Activated CD4-positive, alpha-beta T cell treated with anti-CD3 and anti-CD28 coated beads, Interleukin-2, Interleukin-4, amounts not matched to agents 100 ng/mL and 50 ng/mL, durations not matched to agents 16 hours and 8 hours (primary cell): ENCODE measurements at places on chromosomes 16 and 17.
A peak's percentile ranks its signal among the peaks of the same experiment; 100 is the strongest.

- no peak for DNase-seq
Measured at GRCh38 chr16:89159066-89159849, 12.3 kb upstream of the CDH15 start.

DNA sequence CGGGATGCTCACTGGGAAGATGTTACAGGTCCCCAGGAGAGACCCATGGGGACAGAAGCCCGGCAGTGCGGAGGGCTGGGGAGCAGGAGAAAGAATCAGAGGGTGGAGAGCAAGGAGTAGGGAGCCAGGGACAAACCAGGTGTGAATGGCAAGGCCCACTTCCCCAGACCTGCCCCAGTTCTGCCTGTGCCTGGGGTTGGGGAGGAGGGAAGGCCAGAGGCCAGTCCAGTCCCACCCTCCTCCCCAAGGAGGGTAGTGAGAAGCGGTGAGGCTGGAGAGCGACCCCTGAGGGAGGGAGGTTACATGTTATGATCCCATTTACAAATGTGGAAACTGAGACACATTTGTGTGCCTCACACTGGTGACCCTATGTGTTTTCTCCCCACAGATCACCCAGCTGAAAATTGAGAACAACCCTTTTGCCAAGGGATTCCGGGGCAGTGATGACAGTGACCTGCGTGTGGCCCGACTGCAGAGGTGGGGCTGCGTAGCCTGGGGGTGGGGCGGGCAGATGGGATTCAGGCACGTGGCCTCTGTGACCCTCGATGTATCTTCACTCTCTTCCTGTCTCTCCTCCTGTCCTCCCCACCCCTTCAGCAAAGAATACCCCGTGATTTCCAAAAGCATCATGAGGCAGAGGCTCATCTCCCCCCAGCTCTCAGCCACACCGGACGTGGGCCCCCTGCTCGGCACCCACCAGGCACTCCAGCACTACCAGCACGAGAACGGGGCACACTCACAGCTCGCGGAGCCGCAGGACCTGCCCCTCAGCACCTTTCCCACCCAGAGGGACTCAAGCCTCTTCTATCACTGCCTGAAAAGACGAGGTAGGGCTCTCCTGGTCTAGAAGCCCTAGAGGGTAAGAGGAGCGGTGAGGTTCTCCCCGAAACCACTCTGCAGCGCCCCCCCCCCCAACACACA lies 27.5 kb downstream of the TBX4 start:
- DNase-seq, result no peak

GRCh38 chr16:79316004-79316458 lies 284.5 kb downstream of the MAF start:
- DNase-seq, result peak; percentile 95

DNA sequence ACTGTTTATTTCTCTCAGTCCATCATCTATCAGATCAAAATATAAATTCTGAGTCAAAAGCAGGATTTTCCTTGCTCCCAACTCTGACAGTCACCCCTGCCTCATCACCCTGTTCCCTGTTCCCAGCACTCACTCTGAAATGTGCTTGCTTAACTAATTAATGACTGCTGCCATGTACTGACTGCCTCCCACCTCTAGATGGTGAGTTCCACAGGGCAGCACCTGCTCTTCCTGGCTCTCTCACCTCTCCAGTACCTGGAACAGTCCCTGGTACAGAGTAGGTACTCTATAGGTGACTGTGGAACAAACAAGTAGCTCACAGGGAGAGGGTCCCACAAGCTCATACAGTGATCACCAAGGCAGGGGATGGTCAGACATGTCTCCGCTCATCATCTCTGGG lies 114.3 kb upstream of the C16orf82 start:
- DNase-seq, result no peak

GRCh38 chr16:72939247-72939646 lies 108.7 kb downstream of the ZFHX3 start:
- no peak for DNase-seq

DNA sequence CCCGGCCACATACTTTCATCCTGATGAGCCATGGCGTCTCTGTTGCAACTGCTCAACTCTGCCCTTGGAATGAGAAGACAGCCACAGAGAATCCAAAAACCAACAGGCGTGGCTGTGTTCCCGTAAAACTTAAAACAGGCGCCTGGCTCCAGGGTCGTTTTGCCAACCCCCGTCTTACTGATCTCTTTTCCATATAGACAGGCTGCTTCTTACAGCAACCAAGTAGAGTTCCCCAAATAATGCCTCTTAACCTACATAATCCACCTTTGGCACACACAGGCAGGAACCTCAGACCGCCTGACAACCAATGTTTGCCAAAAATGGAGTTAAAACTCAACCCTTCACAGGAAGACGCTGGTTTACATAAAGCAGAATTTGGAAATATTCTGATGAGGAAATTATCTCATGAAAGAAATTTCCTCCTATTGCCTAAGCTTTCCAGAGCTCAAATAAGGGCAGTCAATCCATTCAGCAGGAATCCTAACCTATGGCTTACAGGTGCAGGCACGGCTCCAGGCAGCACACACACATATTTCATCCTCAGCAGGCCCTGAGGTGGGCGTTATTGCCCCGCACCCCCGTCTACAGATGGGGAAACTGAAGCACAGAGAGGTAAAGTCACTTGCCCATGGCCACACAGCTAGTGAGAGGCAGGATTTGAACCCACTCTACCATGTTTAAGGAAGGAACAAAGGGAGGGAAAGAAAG lies 35.8 kb downstream of the LITAF start:
- no peak for DNase-seq

GRCh38 chr16:361341-361871 lies 8.9 kb upstream of the AXIN1 start:
- DNase-seq, result no peak

DNA sequence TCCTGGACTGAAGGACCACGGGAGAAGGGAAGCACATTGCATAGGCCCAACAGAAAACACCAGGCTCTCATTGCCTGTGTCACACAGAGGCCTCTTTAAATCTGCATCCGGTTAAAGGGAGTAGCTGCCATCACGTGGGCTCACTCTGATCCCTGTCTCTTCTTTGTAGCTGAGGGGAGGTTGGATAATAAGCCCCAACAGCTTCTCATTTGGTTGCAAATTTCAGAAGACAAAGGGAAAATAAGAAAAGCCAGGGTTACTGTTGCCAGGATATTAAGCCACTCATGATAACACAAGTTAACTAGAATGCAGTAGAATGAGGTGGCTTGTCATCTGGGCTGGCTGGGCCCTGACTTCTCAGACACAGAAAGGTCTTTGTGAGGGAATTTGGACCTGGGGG lies 325.1 kb upstream of the ERCC4 start:
- no peak for DNase-seq

GRCh38 chr17:13931111-13931526 lies 138.2 kb upstream of the COX10 start:
- no peak for DNase-seq

DNA sequence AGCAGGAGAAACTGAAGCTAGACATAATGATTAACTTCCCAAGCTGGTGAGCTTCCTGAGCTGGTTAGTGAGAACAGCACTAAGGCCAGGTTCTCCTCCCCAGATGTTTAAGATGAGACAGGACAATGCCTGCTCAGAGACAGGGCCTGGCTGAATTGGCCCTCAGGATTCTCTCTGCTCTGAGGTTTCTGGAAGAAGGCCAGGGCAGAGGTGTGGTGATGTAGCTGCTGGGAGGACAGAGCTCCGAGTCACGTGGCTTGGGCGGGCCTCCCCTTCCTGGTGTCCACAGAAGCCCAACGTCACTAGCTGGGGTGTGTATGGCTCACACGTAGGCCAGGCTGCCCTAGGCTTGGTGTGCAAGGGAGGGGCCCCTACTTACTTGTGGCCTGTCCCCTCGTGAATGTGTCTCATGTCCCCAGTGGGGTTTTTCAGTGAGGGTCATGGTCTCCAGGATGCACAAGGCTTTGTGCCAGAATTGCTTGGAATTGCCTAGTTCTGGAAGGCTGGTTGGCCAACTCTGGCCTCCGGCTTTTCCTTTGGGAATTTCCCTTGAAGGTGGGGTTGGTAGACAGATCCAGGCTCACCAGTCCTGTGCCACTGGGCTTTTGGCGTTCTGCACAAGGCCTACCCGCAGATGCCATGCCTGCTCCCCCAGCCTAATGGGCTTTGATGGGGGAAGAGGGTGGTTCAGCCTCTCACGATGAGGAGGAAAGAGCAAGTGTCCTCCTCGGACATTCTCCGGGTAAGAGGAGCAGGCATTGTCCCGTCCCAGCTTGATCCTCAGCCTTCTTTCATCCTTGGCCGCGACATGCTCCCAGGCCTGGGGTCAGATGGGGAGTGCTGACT lies 3.4 kb downstream of the NOD2 start:
- DNase-seq, result peak; percentile 53

DNA sequence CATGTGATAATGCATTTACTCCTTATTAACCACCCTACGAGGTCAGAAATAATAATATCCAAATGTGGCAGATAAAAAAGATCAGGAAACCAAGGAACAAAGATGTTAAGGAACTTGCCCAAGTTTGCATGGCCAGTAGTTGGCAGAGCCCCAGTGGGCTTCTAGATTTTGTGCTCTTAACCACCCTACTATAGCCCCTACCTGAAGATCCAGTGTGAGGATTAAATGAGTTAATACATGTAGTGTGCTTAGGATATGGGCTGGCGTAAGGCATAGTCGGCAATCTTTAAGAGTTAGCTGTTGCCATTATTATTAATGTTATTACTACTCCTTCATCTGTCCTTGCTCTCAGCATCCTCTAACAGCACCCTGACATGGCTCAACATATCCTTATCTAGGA lies 153.4 kb downstream of the SDK2 start:
- no peak for DNase-seq

- DNase-seq, result no peak
Measured at GRCh38 chr17:82394278-82394677, 22.7 kb downstream of the UTS2R start.

- no peak for DNase-seq
Measured at GRCh38 chr16:47990676-47991075, 165.1 kb downstream of the ABCC12 start.

- no peak for DNase-seq
Measured at GRCh38 chr16:86392436-86393152, 117.7 kb upstream of the FOXF1 start.

- no peak for DNase-seq
Measured at GRCh38 chr16:85704011-85704410, 15.3 kb upstream of the GINS2 start.
